ENCODE measurements at places on chromosomes 5 and 9. TPM values are rescaled to one million over a fixed set of nuclear protein-coding genes. Genes with fewer than 3 reads are reported as not detected.

GRCh38 chr9:90943341-90943740, 141.7 kb downstream of the SYK start:
- DNase-seq = no peak

DNA sequence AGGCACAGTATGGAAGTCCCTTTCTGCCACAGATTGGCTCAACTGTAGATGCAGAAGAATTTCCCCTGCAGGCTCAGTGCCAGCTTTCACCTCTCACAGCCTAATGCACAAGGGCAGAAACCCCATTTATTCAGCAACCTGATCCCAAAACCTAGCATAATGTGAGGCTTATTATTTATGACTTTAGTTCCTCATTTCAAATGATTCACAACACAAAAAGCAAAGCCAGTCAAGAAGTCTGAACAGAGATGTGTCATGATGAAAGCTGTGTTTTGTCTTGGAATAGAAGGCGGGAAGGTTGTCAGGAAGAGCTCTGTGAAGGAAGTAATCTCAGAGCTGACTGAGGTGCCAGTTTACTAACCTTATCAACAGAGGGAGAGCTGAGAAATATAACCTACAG, 369.7 kb downstream of the LRRC70 start:
- no peak for DNase-seq

GRCh38 chr9:124202447-124202971, 55.2 kb upstream of the NEK6 start:
- peak; percentile 84 for DNase-seq

GRCh38 chr5:175659546-175660253, 1.8 kb downstream of the HRH2 start:
- no peak for DNase-seq

- no peak for DNase-seq
Measured at GRCh38 chr9:134390537-134390936, 64.3 kb downstream of the RXRA start.

DNA sequence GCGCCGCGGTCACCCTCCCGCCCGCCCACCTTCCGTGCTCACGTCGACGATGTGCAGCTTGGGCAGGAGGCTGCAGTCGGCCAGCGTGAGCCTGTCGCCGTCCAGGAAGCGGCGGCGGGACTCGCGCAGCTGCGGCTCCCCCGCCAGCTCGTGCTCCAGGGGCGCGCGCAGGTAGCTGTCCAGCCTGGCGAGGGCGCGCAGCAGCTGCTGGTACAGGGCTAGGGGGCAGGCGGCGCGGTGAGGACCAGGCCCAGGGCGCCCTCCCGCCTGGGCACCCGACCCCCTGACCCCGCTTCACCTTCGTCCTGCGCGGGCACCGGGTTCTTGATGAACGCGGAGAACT, 1.5 kb downstream of the CLIC3 start:
- DNase-seq = no peak

GRCh38 chr9:132589148-132590036, 7.0 kb downstream of the BARHL1 start:
- no peak for DNase-seq

- DNase-seq = no peak
Measured at GRCh38 chr9:127092041-127092608, 30.3 kb downstream of the ANGPTL2 start.

DNA sequence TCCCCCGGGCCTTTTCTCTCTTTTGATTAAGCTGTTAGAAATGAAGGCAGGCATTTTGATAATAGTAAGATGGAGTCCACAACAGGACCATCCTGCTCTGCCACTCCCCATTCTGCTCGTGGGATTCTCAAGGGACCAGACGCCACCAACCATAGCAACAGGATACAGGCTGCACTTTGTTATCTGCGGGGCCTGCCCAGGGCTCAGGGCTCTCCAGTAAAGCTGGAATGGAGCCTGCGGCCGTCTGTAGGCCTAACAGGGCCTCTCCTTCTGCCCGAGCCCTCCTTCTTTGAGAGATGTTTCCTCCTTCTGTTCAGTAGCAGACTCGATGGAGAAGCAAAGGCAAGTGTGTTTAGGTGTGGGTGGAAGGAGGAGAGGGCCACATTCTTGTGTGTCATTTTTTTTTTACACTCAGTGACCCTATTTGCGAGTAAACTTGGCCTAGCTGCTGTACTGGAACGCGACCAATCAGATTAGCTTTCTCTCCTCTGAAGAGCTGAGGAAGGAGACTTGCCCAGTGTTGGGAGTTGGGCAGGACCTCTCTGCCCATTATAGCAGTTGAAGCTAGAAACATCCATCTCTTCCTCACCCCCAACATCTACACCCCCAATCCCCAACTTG, 8.9 kb upstream of the EPB41L4B start:
- DNase-seq = no peak

DNA sequence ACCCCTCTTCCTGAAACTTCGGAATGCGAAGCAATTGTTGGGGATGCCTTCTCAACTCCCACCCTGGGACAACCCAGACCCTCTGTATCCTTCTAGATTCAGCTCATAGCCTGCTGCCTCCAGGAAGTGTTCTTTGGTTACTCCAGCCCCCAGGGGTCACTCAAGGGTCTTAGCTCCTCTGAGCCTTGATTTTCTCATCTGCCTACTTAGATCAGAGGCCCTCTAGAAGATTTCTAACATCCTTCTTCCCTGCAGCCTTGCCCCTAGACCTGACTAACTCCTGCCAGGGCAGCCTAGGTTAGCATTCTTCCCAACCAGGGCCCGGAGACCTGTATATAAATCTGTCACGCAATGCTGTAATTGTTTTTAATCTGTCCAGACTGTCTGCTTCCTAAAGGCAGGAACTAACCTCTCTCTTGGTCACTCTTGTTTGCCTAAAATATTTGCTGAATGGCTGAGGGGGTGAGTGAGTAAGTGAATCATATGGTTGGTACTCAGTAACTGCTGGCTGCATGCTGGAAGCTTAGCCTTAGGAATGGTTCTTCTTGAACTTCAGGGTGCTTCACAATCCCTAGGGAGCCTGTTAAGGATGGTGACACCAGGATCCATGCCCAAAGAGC, 8.2 kb downstream of the GALNT10 start:
- DNase-seq = no peak

GRCh38 chr5:57493034-57493433, 10.4 kb upstream of the ACTBL2 start:
- DNase-seq = no peak

GRCh38 chr9:136539427-136540421, 6.1 kb downstream of the NOTCH1 start:
- peak; percentile 99 for DNase-seq

- no peak for DNase-seq
Measured at GRCh38 chr5:106097340-106097739, 1573.4 kb downstream of the EFNA5 start.

DNA sequence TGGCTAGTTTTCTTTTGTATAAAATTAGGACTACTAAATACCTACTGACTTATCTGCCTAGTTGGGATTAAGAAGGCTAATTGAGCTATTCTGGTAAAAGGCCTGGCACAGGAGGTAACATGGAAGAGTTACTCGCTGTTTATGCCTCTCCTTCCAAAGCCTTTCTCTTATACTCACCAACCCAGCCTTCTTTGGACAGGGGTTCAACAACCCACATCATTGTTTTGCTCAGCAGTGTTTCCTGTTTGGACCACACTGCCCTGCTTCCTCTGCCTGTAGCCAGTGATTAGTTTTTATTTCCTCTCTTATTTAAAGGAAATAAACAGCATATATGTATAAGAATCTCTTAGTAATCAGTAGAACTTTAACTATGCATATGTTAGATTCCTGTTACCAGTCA, 85.1 kb upstream of the TLX3 start:
- DNase-seq = no peak

- peak; percentile 60 for DNase-seq
Measured at GRCh38 chr9:133768859-133769510, 30.8 kb upstream of the SARDH start.

GRCh38 chr9:32449969-32450368, 65.5 kb downstream of the ACO1 start:
- no peak for DNase-seq

- DNase-seq = peak; percentile 39
Measured at GRCh38 chr9:134060546-134060945, 7.3 kb downstream of the BRD3 start.

Gene IFNA2
- not detected for total RNA-seq

Gene PCDHB12
- total RNA-seq = 2.8 TPM

Gene SOX30
- total RNA-seq = 0.12 TPM

Gene GDNF
- total RNA-seq = 0.23 TPM

Gene NOL6
- 36.4 TPM for total RNA-seq

Gene AIF1L
- total RNA-seq = 12.3 TPM

Gene PCDHA9
- 0.20 TPM for total RNA-seq

Gene SAPCD2
- total RNA-seq = 0.84 TPM

Gene SPATA31E1
- not detected for total RNA-seq

Gene SLC46A2
- 17.0 TPM for total RNA-seq

Measured in upper lobe of right lung (tissue), 1 donor.